Peyer's patch (tissue), 4 donors: ENCODE measurements at places on chromosomes 4 and X.

GRCh38 chrX:12686331-12686730 lies 104.9 kb upstream of the PRPS2 start:
- DNase-seq: no peak

DNA sequence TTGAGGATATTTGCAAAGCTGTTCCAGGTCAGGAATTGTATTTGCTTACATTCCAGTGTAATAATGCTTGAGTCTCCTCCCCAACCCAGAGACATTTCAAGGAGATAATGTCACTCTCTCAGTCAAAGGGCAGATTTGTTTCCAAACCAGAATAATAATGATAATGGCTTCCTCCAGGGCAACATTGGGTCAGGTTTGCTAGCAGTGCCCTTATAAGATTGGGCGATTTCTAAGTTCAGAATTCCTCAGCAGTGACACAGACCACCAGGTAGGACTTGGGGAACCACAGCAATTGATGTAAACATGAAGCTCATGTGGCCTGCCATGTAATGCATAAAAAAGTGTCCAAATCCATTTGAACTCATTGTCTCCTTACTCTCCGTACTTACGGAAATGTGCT lies 125.2 kb downstream of the BMP15 start:
- DNase-seq: no peak

- DNase-seq: no peak
Measured at GRCh38 chrX:104193485-104193884, 27.2 kb downstream of the FAM199X start.

DNA sequence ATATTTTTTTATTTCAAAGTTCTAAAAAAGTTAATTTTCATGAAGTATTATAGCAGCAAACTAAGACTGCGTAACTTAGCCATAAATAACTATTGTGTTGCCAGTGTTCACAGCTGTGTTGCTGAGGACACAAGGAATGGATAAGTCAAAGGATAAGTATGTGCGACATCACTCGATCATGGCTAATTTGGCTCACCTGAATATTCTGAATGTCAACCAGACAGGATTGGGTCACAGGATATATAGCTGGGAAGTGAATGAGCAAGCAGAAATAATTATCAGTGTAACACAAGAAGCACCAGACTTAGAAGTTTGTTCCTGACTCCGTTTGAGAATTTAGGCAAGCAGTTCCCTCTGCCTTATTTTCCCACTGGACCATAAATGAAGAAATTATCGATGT lies 33.9 kb downstream of the PRDM8 start:
- DNase-seq: no peak
